ENCODE measurements at places on chromosomes 2 and 18.

DNA sequence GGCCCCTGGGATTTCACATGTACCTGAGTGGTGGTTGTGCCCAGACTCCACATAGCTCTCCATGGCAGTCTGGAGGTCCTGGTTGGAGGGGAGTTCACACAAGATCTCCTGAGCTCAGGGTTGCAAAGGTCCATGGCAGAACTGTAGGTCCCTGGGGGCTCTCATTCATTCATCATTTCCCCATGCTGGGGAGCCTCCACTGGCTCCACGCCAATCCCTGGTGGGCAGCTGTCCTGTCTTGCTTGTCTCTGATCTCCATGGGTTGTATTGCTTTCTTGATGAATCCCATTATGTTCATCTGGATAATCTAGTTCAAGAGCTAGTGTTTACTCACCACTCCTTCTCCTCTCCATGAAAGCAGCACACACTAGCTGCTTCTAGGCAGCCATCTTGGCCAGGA, 42.4 kb downstream of the ZSWIM2 start:
- DNase-seq: no peak

GRCh38 chr2:8258406-8258805, 423.4 kb upstream of the ID2 start:
- no peak for DNase-seq

DNA sequence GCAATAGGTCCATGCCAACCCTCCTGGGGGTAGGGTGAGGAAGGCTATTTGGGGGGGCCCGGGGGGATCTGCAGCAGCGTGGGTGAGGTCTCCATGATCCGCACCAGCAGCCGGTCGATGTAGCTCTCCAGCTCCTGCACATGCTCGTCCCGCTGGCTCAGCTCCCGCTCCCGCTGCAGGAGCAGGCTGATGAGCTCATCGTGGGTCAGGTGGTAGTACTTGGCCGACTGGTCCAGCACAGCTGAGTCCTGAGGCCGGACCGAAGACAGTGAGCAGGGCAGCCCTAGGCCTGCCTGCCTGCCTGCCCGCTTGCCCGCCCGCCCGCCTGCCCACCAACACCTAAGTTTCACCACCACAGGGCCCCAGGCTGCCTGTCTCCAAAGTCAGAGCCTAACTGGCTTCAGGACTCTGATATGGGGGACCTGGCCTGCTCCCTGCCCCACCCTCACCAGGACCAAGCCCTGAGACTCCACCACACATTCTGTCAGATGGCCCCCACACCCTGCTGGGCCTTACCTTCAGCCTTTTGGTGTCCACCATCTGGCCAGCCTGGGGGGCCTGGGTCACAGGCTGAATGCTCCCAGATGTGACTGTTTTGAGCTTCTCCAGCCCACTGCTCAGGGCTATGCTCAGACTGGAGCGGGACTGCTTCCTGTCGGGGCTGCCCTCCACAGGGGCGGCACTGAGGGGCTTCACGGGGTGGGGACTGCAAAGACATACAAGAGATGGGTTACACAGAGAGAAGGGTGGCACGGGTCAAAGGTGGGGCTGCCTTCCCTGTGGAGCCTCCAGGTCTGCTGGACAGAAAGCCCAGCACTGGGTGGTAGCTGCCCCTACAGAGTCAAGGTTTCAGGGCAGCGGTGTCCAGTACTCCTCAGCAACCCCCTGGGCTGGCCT, 4.2 kb upstream of the SFXN5 start:
- DNase-seq: no peak

GRCh38 chr18:5851998-5852397, 43.3 kb downstream of the TMEM200C start:
- no peak for DNase-seq

- DNase-seq: no peak
These were observed 50.3 kb upstream of the EPC2 start for GRCh38 chr2:148594216-148594615.

GRCh38 chr18:48837676-48838075, 113.1 kb downstream of the SMAD7 start:
- no peak for DNase-seq

- no peak for DNase-seq
These were observed 535 bp downstream of the ATG4B start for GRCh38 chr2:241637795-241638660.

- DNase-seq: no peak
These were observed 59.5 kb downstream of the ABCG8 start for GRCh38 chr2:43898134-43898837.

DNA sequence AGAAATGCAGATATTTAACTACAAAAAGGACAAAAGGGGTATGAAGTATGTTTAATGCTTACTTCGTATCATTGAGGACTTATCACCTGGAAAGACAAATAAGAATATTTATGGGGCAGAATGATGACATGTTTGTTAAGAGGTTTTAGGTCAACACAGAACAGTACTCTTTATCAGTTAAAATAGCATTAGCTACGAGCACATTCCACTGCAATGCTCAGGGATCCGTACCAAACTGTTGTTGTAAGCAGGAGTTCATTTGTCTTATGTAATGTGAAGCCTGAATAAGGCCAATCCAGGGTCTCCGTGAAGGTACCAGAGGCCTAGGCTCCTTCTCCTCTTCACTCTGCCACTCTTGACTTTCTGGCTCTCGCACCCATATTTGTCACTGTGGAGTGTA, 465.7 kb upstream of the NRP2 start:
- DNase-seq: no peak

- no peak for DNase-seq
These were observed 167.5 kb downstream of the MCFD2 start for GRCh38 chr2:46748121-46748520.

DNA sequence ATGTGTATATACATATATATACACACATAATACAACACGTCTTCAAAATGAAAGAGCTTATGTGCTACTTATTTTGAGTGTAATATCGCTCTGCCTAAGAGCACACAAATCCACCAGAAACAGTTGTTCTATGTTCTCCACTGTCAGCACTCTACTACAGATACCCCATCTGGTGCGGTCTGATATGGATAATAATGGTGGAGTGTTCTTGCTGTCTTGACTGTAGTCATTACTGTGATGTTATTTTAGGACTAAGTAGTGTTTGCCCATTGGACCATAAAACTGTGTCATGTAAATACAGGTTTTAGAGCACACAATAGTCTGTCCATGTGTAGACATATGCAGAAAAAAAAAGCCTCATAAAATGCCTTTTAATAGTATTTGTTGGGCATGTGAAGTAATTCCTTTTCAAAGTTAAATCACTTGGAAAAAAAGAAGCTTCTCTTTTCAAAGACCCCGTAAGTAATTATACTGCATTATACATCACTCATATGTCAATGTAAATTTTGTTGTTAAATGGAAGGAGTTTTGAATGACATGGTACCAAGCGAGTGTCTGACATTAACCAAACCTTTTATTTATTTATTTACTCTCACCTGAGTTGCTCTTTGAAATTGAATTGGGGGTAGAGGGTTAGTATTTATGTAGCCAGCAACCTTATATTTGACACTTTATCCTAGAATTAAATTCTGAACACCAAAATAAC, 1249.2 kb upstream of the ZEB2 start:
- DNase-seq: no peak

- no peak for DNase-seq
These were observed 112.3 kb downstream of the PRKCE start for GRCh38 chr2:45763797-45764196.

- no peak for DNase-seq
These were observed 110.1 kb downstream of the BAZ2B start for GRCh38 chr2:159506202-159506601.

DNA sequence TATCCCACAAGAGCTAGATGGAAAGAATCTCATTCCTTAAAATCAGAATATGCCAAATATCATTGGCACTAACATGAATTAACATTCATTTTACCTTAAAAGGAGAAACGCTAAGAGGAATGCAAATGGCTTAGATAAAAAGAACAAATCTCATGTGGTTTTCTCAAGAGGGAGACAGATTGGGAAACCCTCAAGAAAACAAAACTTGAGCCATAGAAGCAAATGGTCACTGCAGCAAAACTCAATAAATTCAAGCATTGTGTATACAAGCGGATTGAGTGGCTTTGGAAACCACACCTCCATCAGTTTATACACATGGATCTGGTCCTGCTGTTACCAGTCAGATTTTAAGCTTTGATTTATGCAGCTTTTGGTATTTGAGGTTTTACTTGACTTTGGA, 1331.8 kb upstream of the ZEB2 start:
- DNase-seq: no peak

- DNase-seq: no peak
These were observed 185.2 kb upstream of the SLC14A2 start for GRCh38 chr18:45430041-45430440.

DNA sequence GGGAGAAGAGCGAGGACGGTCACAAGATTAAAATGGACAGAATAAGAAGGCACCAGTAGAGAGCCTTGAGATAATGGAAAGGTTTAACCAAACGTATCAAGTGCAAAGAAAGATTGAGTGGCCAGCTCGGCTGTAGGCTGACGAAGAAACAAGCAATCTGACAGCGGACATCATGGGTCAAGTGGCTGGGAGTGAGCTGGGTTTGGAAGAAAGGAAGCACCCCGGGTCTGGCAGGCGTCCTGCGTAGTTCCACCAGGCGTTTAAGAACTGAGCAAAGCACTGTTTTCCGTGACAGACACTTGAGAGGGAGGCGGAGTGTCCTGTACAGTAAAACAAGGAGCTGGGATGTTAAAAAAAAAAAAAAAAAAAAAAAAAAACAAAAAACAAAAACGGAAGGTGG, 27.1 kb downstream of the DAPL1 start:
- no peak for DNase-seq

DNA sequence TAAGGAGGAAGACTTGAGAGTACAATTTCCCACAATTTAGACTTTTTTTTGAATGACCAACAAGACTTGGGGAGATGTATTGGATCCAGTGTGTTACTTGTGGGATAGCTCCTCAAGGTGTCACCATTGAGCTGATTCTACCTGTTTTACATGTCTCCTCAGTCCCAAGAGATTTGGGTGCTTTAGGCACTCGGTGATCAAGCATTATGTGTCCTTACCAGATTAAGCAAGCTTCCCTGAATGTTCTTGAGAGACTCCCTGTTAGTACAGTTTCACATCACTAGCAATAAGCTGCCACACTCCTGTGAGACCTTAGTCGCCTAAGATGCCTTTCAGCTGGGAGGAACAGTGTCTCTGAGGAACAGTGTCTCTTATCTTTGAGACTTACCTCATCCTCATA, 384.3 kb upstream of the SYT4 start:
- DNase-seq: no peak

DNA sequence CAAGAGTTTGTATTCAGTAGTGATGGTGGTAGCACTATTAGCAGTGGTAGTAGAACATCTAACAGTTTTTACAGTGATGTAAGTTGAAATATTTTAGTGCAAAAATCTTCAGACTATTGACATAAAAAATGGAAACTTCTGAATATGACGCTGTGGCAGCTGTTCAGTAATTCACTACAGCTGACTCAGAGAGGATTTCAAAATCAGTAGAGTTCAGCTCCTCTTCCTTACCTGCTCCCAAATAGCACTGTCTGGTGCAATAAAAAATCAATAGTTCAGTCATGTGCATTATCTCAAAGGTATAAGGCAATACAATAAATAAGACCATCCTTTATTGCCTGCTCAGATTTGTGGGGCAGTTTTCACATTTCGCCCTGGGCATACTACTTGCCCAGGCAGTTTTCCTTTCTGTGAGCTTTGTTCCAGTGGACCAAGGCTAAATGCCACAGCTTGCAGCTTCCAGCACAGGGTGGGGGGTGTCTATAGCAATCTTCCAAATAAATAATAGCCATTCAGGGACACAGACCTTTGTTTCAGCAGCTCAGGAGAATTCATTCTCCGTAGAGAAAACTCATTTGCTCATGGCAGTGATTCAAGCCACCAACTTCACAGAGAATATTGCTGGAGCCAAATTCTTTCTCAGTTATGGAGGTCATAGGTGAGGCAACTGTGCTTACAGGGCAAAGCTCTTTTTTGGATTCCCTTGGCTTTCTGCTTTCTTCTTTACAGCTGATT, 33.9 kb upstream of the GORASP2 start:
- no peak for DNase-seq

DNA sequence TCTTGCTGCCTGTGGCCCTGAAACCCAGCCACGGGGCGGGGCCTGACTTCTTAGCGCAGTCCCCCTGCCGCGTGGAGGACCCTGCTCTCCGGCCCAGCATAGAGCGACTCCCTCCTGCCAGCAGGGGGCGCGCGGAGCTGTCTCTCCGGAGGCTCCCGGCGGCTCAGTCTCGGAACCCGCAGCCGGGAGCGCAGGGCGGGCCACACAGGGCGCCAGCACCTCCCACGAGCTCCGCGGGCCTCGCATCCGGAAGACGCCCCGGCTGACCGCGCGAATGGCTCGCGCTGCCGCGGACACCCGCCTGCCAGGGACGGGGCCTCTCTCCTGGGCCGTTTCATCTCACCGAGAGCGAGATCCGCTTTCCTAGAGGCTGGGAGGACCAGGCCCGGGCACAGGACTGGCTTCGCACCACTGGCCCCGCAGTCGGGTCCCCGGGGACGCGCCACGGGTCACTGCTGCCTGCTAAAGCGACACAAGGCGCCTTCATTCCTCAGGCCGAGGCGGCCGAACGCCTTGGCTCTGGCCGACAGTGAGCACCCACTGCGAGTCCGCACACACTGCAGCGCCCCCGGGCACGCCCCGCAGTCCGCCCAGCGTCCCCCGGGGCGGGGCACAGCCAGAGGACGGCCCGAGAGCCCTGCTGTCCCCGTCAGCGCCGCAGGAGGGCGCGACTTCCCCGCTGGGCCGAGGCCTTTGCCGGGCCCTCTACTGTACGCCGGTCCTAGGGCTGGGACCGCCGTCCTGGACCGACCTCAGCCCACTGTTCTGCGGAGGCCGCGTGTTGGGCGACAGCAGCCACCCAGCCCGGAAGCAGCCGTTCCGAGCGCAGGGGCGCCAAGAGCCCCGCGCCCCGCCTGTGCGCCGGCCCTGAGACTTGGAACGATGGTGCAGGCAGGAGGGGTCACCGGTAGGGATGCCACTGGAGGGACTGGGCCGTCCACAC, 39.0 kb upstream of the ARHGEF4 start:
- peak; percentile 88 for DNase-seq

DNA sequence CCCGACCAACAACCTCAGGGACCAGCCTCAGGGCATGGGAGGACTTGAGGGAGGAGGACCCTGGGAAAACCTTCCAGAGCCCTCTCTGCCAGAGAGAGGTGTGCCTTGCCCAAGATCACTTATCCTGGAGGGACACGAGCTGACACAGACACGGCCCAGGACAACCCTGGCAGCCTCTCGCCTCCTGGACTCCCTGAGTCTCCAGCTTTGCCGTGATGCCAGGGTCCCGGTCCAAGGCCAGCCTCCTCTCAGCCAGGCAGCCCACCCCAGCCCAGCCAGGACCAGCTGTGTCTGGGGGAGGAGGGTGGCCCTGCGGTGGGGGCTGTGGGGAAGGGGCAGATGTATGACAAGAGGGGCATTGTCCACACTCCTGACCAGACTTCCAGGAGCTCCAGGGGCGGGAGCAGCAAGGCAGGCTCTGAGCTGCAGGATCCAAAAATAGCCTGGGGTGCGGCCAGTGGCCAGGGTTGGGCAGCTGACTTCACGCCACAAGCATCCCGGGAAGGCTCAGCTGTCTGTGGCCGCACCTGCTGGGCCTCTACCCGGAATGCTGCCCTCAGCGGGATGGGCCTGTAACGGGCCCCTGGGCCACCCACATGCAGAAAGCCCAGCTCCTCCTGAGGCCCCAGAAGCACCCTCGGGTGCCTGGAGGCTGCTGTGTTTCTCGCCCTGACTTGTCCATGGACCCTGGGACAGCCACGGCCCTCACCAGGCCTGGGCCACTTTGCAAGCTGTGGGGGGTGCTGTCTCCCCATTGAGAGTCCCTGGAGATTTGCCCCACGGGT, 65.5 kb upstream of the GPC1 start:
- no peak for DNase-seq

- DNase-seq: no peak
These were observed 5.1 kb upstream of the ASIC4 start for GRCh38 chr2:219508971-219509779.

Data from CD4-positive, alpha-beta T cell treated with Interleukin-15 for 1 hour (primary cell).